Adrenal gland (tissue), 19 donors: ENCODE measurements at places on chromosomes 5 and 9. TPM values are rescaled to one million over a fixed set of nuclear protein-coding genes. Genes with fewer than 3 reads are reported as not detected.
A peak's percentile ranks its signal among the peaks of the same experiment; 100 is the strongest.

DNA sequence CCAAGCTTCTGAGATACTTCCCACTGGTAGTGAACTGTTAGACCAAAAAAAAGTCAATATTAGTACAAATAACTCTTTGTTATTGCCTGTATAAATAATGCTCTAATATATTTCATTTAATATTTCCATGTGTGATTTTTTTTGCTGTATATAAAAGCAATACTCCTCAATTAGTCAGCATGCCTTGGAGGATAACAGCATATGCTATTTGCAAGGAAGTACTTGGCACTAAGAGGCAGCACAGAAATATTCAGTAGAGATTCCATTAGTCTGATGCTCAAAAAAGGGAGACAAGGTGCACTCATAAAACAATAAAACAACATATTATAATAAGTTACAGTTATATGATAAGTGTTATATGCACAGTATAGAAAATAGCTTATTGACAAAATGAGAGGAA lies 296.6 kb upstream of the MPDZ start:
- no peaks in the 10 kb centered on the region for H3K27me3 ChIP-seq
- no peaks in the 10 kb centered on the region for H3K36me3 ChIP-seq
- no peaks in the 10 kb centered on the region for H3K4me1 ChIP-seq
- DNase-seq = no peak
- H3K27ac ChIP-seq = no peak overlapping the region

- H3K27ac ChIP-seq = no peak overlapping the region
- DNase-seq = no peak
- H3K4me1 ChIP-seq = no peaks in the 10 kb centered on the region
- H3K36me3 ChIP-seq = no peaks in the 10 kb centered on the region
- no peaks in the 10 kb centered on the region for H3K27me3 ChIP-seq
Measured at GRCh38 chr9:88523056-88523455, 11.9 kb upstream of the NXNL2 start.

DNA sequence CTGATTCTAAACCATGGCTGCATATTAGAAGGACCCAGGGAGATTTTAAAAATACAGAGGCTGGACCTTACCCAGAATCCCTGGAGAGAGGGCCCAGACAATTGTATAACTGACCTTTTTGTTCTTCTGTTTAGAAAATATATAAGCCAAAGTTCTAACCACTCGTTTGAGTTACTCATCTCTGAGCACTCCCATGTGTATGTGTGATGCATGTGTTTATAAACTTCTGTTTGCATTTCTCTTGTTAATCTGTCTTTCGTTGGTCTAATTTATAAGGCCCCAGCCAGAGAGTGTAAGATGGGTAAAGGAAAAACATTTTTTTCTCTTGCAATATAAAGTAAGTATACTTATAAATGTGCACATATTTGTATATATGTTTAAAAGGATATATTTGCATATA lies 443.9 kb downstream of the ZNF608 start:
- no peaks in the 10 kb centered on the region for H3K36me3 ChIP-seq
- H3K4me3 ChIP-seq = no peak overlapping the region
- no peaks in the 10 kb centered on the region for H3K4me1 ChIP-seq
- DNase-seq = no peak

DNA sequence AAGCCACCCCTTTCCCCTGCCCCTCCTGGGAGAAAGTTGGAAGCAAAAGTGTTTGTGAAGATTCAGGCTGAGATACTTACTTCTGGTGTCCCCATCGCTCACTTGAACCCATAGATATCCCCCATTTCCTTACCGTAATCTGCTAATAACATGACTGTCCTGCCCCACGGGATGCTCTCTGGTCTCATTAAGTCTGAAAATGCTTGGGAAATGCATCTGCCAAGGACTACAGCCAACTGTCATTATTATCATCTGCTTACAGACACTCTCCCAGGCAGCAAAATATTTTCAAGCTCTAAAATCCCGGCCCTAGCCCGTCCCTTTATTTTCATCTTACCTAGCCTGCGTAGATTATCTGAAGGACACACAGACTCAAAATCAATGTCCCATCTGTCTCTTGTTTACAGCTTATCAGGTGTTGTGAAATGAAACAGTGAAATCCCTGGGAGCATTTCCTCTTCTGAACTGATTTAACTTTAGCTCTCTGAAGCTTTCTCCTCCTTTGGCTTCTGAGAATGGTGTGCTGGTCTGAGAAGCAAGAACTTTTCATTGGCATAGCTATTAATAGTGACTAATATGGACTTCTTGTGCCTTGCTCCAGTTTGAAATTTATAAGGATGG lies 126.9 kb upstream of the OSMR start:
- H3K4me1 ChIP-seq = no peaks in the 10 kb centered on the region
- no peaks in the 10 kb centered on the region for H3K27me3 ChIP-seq
- no peak overlapping the region for H3K4me3 ChIP-seq
- no peaks in the 10 kb centered on the region for H3K36me3 ChIP-seq

- no peaks in the 10 kb centered on the region for H3K27me3 ChIP-seq
- H3K36me3 ChIP-seq = no peaks in the 10 kb centered on the region
- peak; percentile 64 for DNase-seq
Measured at GRCh38 chr9:124285903-124286291, 28.1 kb downstream of the NEK6 start.

- no peaks in the 10 kb centered on the region for H3K36me3 ChIP-seq
- no peaks in the 10 kb centered on the region for H3K27me3 ChIP-seq
- peaks cover 24% of the 10 kb centered on the region for H3K4me1 ChIP-seq
- no peak overlapping the region for H3K4me3 ChIP-seq
- peak; percentile 91 for DNase-seq
- peak overlapping the region; percentile 54 for H3K27ac ChIP-seq
Measured at GRCh38 chr9:89923961-89924504, 319.2 kb downstream of the GADD45G start.

- no peak for DNase-seq
- no peaks in the 10 kb centered on the region for H3K36me3 ChIP-seq
Measured at GRCh38 chr5:36214436-36214835, 27.3 kb downstream of the NADK2 start.

- no peaks in the 10 kb centered on the region for H3K36me3 ChIP-seq
- H3K4me1 ChIP-seq = no peaks in the 10 kb centered on the region
- H3K27me3 ChIP-seq = no peaks in the 10 kb centered on the region
- H3K27ac ChIP-seq = no peak overlapping the region
- no peak overlapping the region for H3K4me3 ChIP-seq
Measured at GRCh38 chr9:112861155-112861554, 29.5 kb downstream of the SLC46A2 start.

DNA sequence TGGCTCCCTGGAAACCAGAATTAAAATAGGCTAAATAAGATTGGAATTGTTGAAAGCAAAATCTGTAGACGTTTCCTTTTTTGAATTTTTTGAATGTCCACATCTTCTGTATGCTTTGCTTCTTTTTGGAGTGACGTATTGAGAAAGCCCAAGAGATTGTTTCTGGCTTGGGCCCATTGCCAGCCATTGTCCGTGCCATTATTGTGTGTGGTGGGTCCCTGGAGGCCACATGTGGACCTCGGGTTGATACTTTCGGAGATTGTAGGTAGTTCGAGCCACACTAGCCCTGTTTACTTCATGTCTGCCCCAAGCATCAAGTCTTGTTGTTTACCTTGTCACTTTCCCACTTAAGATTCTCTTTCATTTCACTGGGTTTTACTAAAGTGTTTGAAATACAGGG lies 106.0 kb downstream of the PALM2AKAP2 start:
- H3K27ac ChIP-seq = no peak overlapping the region
- DNase-seq = no peak
- H3K36me3 ChIP-seq = no peaks in the 10 kb centered on the region
- H3K27me3 ChIP-seq = no peaks in the 10 kb centered on the region

DNA sequence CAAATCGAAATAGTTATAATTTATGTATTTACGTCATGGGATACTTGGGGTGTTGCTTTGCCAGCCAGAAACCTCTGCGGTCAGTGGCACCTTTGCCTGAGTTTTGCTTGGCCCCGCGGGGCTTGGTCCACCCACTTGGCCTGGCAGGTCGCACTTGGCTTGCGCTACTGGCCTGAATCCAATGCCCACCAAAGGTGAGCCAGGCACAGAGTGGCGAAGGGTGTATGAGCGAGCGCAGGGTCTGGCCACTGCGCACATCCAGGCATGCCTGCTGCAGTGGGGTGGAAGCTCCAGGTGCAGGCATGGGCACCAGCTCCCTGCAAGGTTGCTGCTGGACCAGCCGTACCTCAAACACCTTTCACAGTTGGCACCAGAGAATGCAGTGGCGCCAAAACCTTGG lies 714.6 kb downstream of the CDH9 start:
- H3K27me3 ChIP-seq = no peaks in the 10 kb centered on the region
- no peak for DNase-seq
- no peak overlapping the region for H3K27ac ChIP-seq

DNA sequence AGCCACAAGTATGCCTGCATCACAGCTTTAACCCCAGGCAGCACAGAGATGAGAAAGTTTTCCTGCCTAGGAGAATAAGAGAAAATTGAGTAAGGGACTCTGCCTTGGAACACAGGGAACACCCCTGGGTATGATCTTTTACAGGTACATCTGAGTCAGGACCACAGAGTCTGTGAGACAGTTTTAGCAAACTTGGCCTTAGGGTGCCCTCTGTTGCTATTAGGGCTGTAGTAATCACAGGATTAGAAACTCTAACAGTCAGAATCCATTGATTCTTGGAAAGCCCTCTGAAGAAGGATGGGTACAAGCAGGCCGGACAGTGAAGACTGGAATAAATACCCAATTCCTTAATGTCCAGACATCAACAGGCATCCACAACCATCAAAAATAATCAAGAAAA lies 989.5 kb upstream of the CDH9 start:
- no peaks in the 10 kb centered on the region for H3K36me3 ChIP-seq
- H3K4me1 ChIP-seq = no peaks in the 10 kb centered on the region
- H3K27me3 ChIP-seq = no peaks in the 10 kb centered on the region
- DNase-seq = no peak
- no peak overlapping the region for H3K4me3 ChIP-seq
- H3K27ac ChIP-seq = no peak overlapping the region

GRCh38 chr5:170626507-170627150 lies 122.8 kb downstream of the KCNIP1 start:
- H3K36me3 ChIP-seq = no peaks in the 10 kb centered on the region
- H3K27ac ChIP-seq = no peak overlapping the region
- DNase-seq = no peak
- H3K4me1 ChIP-seq = no peaks in the 10 kb centered on the region
- H3K4me3 ChIP-seq = no peak overlapping the region

- no peak overlapping the region for H3K27ac ChIP-seq
- no peaks in the 10 kb centered on the region for H3K4me1 ChIP-seq
- H3K36me3 ChIP-seq = no peaks in the 10 kb centered on the region
Measured at GRCh38 chr9:136507992-136508375, 25.1 kb upstream of the SEC16A start.

DNA sequence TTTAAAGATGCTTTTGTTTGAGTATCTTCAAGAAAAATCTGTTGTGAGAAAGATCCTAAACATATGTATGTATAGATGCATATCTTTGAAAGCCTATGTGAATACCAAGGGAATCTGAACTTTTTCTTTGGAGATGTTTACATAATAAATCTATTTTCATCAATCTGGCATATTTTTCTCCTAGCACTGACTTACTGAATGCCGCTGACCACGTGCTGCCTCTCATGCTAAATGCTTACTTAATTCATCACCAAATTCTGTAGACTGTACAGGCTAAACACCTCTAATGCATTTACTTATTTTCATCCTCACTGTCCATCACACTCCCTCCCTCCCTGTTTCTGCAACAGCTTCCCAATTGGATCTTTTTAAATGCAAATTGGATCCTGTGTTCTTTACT lies 566.2 kb upstream of the WWC1 start:
- H3K27me3 ChIP-seq = no peaks in the 10 kb centered on the region
- no peak for DNase-seq
- H3K4me1 ChIP-seq = no peaks in the 10 kb centered on the region
- H3K36me3 ChIP-seq = no peaks in the 10 kb centered on the region

- no peaks in the 10 kb centered on the region for H3K27me3 ChIP-seq
- H3K27ac ChIP-seq = no peak overlapping the region
- DNase-seq = no peak
- no peaks in the 10 kb centered on the region for H3K36me3 ChIP-seq
Measured at GRCh38 chr5:123787635-123788034, 275.7 kb downstream of the CSNK1G3 start.

DNA sequence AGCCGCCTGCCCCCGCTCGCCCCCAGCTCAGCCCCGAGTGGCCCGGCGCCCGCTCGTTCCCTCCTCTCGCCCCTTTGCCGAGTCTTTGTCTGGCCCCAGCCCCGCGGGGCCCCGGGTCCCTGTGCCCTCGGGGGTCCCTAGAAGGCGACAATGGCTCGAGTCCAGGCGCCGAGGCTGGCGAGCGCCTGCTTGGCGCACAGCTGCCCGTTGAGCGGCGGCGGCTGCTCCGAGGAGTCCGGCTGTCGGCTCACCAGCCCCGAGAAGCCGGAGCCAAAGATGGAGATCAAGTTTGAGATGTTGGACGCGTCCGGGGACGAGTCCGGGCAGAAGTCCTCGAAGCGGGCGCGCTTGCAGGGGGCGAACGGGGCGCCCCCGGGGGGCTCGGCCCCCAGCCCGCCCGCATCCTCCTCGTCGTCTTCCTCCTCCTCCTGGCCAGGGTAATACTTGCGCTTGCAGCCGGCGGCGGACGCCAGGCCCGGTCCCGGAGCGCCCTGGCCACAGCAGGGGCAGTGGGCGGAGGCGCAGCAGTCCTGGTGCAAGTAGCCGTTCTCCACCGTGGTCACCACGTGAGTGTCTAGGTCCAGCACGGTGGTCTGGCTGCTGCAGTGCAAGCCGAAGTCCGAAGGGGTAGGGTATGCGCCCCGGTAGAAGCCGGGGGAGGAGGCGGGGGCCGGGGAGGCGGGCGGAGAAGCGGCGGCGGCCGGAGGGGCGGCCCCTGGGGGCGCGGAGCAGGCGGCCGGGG lies 1.2 kb downstream of the IER5L start:
- H3K4me1 ChIP-seq = peaks cover 25% of the 10 kb centered on the region
- H3K27me3 ChIP-seq = no peaks in the 10 kb centered on the region
- peak overlapping the region; percentile 93 for H3K27ac ChIP-seq
- peak overlapping the region; percentile 86 for H3K4me3 ChIP-seq
- H3K36me3 ChIP-seq = no peaks in the 10 kb centered on the region

- no peaks in the 10 kb centered on the region for H3K4me1 ChIP-seq
- DNase-seq = no peak
- H3K4me3 ChIP-seq = no peak overlapping the region
- H3K36me3 ChIP-seq = no peaks in the 10 kb centered on the region
Measured at GRCh38 chr9:99286536-99286935, 64.5 kb downstream of the SEC61B start.

IFNA13 gene
- total RNA-seq = not detected

UBLCP1 gene
- 21.9 TPM for total RNA-seq

FAM200C gene
- total RNA-seq = 1.9 TPM

IL4 gene
- total RNA-seq = not detected

CDC20B gene
- 0.11 TPM for total RNA-seq

PPP2R2B gene
- 4.9 TPM for total RNA-seq

EXOC3 gene
- total RNA-seq = 61.3 TPM

MARCOL gene
- not detected for total RNA-seq

PCDHGA11 gene
- 3.4 TPM for total RNA-seq

PLK2 gene
- 11.1 TPM for total RNA-seq
